Activated naive CD4-positive, alpha-beta T cell treated with anti-CD3 and anti-CD28 coated beads for 36 hours (primary cell): ENCODE measurements at places on chromosomes 7 and 10. TPM values are rescaled to one million over a fixed set of nuclear protein-coding genes. Genes with fewer than 3 reads are reported as not detected.

- peak overlapping the region; percentile 48 for H3K4me3 ChIP-seq
- no peak for DNase-seq
- no peaks in the 10 kb centered on the region for H3K4me1 ChIP-seq
- no peaks in the 10 kb centered on the region for H3K36me3 ChIP-seq
These were observed 219.7 kb upstream of the PRSS1 start for GRCh38 chr7:142529591-142529990.

- H3K36me3 ChIP-seq, result no peaks in the 10 kb centered on the region
- H3K4me1 ChIP-seq, result no peaks in the 10 kb centered on the region
- no peak overlapping the region for H3K4me3 ChIP-seq
- DNase-seq, result no peak
- H3K27me3 ChIP-seq, result peaks cover 2% of the 10 kb centered on the region
These were observed 39.5 kb downstream of the LRMDA start for GRCh38 chr10:75470901-75471300.

- no peak overlapping the region for H3K4me3 ChIP-seq
- no peaks in the 10 kb centered on the region for H3K36me3 ChIP-seq
- no peak overlapping the region for H3K27ac ChIP-seq
- DNase-seq, result peak; percentile 11
- H3K27me3 ChIP-seq, result peaks cover 10% of the 10 kb centered on the region
These were observed 90.4 kb upstream of the FAM171A1 start for GRCh38 chr10:15461353-15462108.

DNA sequence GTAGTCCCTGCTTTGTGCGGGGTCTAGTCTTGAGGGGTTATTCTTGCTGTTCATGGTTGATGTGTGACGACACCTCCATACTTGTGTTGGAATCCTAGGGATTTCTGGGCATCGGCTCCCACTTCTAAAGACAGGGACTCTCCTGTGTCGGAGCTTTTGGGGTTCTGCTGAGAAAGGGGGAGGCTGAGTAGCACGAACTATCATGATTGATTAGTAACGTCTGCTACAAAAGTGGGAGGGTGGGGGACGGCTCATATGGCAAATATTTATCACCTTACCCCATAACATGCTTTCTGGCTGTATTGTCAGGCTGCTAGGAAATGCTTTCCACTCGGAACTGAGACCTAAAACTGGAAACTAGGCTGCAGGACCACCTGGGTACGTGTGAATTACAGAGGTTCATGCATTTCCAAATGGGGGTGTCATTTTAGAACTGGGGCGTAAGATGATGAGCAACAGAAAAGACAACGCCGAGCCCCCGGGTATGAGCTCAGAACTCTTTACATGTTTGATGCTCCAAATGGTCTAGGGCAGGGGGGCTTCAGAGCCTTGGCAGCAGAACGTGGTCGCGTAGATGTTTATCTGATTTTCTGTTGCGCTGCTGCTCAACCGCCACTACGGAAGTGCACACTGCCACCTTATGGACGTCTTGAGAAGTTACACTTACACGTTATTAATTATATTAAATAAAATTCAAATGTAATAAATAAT, 15.1 kb upstream of the NME8 start:
- peak overlapping the region; percentile 73 for H3K4me3 ChIP-seq
- H3K27me3 ChIP-seq, result peaks cover 4% of the 10 kb centered on the region
- H3K4me1 ChIP-seq, result peaks cover 5% of the 10 kb centered on the region
- H3K36me3 ChIP-seq, result no peaks in the 10 kb centered on the region
- no peak overlapping the region for H3K27ac ChIP-seq

GRCh38 chr7:139680676-139681462, 96.9 kb downstream of the HIPK2 start:
- peak; percentile 91 for DNase-seq
- peak overlapping the region; percentile 88 for H3K27ac ChIP-seq

DNA sequence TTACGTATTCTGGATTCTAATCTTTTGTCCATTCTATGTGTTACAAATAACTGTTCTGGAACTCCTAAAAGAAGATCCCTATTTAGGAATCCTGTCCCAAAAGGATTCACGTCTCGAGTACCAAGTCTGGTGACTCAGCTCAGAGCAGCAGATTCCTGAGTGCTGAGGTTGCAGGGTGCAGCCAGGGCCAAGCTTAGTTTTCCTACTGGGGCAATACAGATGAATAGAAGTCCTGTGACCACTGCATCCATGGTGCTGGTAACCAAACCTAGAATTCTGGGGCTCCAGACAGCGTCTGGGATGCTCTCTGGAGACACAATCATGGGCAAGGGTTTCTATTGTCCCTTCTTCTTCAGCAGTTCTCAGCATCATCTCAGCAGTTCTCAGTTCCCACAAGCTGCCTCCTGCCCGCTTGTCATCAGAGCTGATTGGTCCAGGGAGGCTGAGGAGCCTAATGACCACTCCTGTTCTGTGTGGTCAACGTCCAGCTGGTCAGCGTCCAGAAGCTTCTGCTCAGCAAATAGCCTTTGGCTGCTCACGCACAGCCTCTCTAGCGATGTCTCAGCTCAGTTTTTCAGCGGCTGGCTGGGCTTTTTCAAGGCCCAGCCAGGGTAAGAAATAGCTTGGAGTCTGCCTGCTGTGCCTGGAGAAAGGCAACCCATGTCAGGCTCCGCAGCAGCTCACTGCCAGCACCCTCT, 50.4 kb upstream of the C7orf33 start:
- no peaks in the 10 kb centered on the region for H3K27me3 ChIP-seq
- H3K4me1 ChIP-seq, result peaks cover 6% of the 10 kb centered on the region
- no peak overlapping the region for H3K4me3 ChIP-seq
- no peak overlapping the region for H3K27ac ChIP-seq

DNA sequence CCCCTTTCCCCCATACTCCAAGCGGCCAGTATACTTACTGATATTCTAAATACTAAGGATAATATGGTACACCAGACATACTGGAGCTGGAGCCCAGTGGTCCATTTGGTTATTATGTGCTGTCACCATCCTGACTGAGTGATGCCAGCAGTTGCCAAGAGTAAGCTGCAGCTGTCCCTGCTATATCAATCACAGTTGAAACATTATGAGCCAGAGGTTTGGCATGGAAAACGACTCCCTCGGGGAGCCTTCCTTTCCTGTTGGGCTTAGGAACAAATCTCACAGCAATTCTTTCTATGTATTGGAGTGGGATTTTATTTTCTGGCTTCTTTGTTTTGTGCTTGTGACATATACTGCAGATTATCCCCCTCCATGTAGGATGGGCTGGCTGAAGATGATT, 32.6 kb downstream of the STRIP2 start:
- no peak overlapping the region for H3K27ac ChIP-seq
- H3K27me3 ChIP-seq, result no peaks in the 10 kb centered on the region
- peaks cover 58% of the 10 kb centered on the region for H3K36me3 ChIP-seq
- peaks cover 12% of the 10 kb centered on the region for H3K4me1 ChIP-seq

- H3K4me1 ChIP-seq, result peaks cover 17% of the 10 kb centered on the region
- H3K27me3 ChIP-seq, result no peaks in the 10 kb centered on the region
- peak; percentile 41 for DNase-seq
- H3K36me3 ChIP-seq, result peaks cover 47% of the 10 kb centered on the region
These were observed 127.1 kb upstream of the AOAH start for GRCh38 chr7:36851382-36851781.

- no peaks in the 10 kb centered on the region for H3K36me3 ChIP-seq
- peak overlapping the region; percentile 81 for H3K4me3 ChIP-seq
- DNase-seq, result no peak
- peaks cover 2% of the 10 kb centered on the region for H3K27me3 ChIP-seq
- H3K27ac ChIP-seq, result no peak overlapping the region
These were observed 1.0 kb upstream of the AVPI1 start for GRCh38 chr10:97687785-97688781.

- H3K27me3 ChIP-seq, result no peaks in the 10 kb centered on the region
- no peaks in the 10 kb centered on the region for H3K36me3 ChIP-seq
- H3K4me3 ChIP-seq, result no peak overlapping the region
- H3K27ac ChIP-seq, result no peak overlapping the region
These were observed 137.3 kb downstream of the CELF2 start for GRCh38 chr10:11154849-11155498.

HHEX gene
- not detected for total RNA-seq

BPGM gene
- total RNA-seq, result 14.2 TPM

AGFG2 gene
- 23.4 TPM for total RNA-seq

ADAM22 gene
- 1.2 TPM for total RNA-seq
